Muscle of arm (tissue), 14 donors: ENCODE measurements at places on chromosomes 11 and 22. TPM values are rescaled to one million over a fixed set of nuclear protein-coding genes. Genes with fewer than 3 reads are reported as not detected.

DNA sequence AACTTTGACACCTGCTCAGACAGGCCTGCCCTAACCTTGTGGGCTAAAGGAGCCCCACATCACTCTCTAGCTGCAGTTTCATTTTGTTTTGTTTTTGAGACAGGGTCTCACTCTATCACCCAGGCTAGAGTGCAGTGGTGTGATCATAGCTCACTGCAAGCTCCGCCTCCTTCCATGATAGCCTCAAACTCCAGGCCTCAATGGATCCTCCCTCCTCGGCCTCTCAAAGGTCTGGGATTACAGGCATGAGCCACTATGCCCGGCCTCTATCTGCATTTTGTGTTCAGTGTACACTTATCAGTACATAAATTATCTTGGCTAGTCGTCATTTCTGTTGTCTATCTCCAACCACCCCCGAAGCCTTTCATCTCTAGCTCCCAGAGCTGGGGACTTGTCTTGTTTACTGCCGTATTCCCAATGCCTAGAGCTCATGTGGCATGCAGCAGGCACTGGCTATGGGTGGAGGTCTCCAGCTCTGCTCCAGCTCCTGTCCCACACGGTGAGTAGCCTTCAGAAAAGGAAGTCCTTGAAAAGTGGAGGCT lies 22.1 kb upstream of the PEX26 start:
- DNase-seq = no peak

Gene SYT8
- 0.57 TPM for polyA plus RNA-seq

- DNase-seq = no peak
Observed at GRCh38 chr11:128021349-128022006, 565.9 kb downstream of the ETS1 start.

GRCh38 chr22:24379536-24379935 lies 47.9 kb upstream of the ADORA2A start:
- no peak for DNase-seq

GRCh38 chr11:66974724-66975404 lies at the start of gene C11orf86:
C11orf86 (plus strand) TSS chr11:66975304; CDS start chr11:66975363, 59 bp downstream.
- no peak for DNase-seq

DNA sequence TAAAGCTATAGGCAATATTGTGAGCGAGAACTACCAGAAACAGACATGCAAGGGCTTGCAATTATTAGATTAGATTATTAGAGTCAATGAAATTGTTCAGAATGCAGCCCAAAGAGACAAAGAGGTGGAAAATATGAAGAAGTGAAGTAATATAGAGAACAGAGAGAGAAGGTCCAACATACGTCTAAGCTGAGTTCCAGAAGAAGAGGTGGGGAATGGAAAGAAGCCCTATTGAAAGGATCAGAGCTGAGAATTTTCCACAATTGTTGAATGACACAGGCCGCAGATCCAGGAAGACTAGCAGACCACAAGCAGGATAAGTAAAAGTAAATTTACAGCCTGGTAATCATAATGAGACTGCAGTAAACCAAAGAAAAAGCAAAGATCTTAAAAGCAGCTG lies 93.2 kb downstream of the EXT2 start:
- DNase-seq = no peak

DNA sequence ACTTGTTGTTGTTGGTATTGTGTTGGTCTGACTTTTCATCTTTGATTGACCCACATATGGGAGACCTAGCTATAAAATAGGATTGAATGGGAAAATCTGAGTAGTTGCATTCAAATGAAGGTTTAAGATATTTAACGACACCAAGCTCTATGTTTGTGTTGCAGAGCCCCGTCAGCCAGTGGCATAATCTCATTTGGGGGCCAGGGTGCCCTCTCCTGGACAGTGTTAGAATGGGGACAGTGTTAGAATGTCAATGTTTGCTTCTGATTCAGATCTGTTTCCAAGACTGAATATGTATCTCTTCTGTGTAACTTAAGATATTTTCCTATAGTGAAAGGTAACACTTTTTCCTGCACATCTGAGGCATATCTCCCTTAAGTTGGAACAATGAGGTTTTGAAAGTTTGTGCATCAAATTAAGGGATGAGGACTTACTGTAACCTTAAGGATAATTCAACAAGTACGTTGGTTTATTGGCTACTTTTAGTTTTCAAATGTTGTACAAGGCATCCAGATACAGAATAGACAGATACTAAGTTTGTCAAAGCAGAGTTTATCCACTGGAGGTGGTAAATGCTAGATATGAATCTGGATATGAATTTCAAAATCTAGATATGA lies 5.3 kb upstream of the OR52M1 start:
- no peak for DNase-seq

DNA sequence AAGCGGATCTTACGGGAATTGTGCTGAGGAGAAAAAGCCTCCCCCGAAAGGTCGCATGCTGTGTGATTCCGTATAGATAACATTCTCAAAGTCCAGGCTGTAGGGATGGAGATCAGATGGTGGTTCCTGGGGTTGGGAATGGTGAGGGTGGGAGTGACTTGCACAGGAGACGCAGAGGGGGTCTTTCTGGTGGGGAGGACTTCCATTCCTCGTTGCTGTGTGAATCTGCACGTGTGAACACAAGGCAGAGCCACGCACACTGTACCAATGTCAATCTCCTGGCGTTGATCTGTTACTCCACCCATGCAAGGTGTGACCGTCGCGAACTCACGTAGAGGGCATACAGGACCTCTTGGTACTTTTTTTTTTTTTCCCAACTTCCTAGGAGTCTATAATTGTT lies 59.0 kb upstream of the KCNQ1OT1 start:
- no peak for DNase-seq

Gene FBLN1
- polyA plus RNA-seq = 295 TPM

DNA sequence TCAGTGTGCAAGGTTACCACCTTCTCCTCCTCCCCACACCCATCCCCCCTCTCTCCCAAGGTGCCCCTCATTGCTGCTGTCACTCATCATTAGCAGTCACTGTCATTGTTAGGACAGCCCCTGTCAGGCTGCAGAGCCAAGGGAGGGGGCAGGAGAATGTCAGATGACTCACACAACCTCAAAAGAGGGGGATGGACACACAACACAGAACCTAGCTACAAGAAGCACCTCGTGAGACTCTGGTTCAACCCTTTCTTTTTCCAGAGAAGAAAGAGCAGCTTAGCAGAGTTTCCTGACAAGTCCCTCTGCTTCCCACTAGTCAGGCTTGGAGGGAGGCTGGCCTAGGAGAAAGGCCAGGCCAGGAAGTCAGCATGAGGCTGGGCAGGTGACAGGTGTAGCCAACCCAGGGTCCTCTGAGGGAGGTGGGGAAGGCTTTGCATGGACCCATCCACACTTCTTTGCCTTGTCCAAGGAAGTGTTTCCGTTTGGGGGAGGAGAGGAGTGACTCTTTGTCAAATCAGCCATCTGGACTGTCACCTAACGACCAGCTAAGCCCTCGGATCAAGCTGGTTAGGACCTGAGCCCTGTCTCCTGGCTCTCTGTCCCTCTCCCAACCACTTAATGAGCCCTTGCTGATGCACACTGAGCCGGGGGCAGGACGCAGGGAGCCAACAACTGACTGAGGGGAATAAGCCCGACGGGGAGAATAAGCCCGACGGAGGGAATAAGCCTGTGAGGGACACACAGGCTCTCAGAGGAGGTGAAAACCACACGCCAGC lies 18.3 kb downstream of the ADORA2A start:
- no peak for DNase-seq
